Vagina (tissue), 2 donors: ENCODE measurements at places on chromosomes 4 and X.

- no peak for DNase-seq
Observed at GRCh38 chrX:125150231-125150630, 169.4 kb upstream of the TEX13C start.

DNA sequence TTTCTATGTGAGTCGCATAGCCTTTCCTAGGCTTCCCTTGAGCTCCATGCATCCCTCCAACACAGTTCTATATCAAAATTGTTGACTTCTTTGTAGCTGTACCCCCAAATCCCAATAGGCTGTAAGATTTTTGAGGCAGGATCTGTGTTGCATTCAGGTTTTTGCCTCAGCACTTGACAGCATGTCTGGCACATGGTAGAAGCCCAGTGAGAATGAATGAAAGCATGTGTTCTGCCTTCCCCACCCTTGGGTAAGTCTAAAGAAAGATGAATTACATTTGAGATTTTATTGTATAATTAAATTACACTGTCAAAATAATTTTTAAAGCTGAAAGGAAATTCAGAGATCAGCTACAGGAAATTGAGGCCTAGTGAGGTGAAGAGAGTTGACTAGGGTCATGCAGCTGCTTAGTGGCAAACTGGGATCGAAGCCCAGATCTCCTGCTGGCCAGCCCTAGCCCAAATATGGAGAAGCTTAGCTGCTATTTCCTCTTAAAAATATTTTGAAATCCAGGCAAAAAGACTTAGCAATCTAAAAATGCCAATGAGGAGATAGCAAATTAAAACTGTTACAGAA, 122.5 kb downstream of the SPATA18 start:
- DNase-seq, result no peak

DNA sequence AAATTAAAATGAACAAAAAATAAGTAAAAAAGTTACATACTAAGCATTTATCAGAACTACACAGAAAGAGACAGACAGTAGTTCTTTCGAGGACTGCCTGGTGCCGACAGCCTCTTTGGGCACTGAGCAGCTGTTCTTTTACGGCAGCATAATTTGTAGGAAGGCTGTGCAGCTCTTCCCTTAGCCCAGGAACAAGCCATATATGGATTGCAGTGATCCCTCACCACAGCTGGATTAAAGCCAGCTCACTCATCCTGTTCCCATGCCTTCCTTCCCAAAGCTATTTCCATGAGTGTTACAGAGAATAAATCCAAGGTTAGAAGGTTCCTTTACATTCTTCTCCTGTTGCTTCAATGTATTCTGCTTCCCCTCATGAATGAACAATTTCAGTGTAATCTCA, 71.7 kb downstream of the DDX60L start:
- no peak for DNase-seq

- no peak for DNase-seq
Observed at GRCh38 chr4:121077496-121077895, 5.2 kb upstream of the NDNF start.

DNA sequence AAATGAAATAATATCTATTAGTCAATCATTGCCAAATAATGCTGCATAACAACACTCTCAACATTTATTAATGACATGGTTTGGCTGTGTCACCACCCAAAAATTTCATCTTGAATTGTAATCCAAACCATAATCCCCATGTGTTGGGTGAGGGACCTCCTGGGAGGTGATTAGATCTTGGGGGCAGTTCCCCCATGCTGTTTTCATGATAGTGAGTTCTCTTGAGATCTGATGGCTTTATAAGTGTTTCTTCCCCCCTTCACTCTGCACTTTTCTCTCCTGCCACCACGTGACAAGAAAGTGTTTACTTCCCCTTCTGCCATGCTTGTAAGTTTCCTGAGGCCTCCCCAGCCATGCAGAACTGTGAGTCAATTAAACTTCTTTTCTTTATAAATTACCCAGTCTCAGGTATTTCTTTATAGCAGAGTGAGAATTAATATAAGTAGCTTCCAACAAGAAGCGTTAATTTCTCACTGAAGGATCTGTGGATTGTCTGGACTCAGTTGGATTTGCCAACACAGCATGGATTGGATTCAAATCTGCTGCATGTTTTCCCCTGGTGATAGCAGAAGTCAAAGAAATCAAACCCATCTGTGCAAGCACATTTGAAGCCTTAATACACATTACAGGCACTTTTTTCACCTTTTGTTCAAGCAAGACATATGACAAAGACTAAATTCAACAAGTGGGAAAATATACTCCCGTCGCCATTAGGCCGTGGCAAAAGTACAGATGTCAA, 216.6 kb downstream of the PDGFC start:
- DNase-seq, result no peak

DNA sequence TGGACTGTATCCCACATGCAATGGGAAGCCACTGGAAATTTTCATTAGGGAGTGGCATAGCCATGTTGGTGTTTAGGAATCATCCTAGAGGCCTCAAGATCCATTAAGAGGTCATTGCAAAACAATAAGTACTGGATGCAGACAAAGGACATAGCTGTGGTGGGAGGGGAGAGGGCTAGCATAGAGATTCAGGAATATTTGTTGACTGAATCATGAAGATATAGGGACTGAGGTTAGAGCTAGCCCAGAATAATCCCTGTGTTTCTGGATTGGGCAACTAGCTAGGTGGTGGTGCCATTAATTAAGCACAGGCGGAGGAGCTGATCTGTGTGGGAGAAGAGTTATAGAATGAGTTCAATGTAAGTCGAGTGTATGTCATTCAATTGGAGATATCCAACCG, 135.0 kb downstream of the RAB28 start:
- no peak for DNase-seq

- no peak for DNase-seq
Observed at GRCh38 chr4:185672618-185673017, 137.3 kb upstream of the PDLIM3 start.

DNA sequence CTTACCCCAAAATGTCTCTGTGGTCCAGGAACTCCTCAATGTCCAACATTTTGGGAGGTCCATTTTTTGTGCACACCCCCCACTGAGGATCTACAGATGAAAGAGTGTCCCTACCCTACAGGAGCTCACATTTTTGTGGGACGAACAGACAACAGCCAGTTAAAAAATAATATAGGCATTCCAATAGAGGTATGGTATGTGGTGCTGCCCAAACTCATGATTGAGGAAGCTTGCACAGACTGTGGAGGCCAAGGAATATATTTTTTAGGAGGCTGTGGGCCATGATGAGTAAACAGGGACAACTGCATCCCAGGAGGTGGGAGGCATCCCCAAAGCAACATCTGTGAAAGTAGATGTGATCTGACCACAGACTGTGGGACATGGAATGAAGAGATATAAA, 181.0 kb upstream of the HCCS start:
- DNase-seq, result no peak
